ENCODE measurements at places on chromosomes 5 and 9.
A peak's percentile ranks its signal among the peaks of the same experiment; 100 is the strongest.

DNA sequence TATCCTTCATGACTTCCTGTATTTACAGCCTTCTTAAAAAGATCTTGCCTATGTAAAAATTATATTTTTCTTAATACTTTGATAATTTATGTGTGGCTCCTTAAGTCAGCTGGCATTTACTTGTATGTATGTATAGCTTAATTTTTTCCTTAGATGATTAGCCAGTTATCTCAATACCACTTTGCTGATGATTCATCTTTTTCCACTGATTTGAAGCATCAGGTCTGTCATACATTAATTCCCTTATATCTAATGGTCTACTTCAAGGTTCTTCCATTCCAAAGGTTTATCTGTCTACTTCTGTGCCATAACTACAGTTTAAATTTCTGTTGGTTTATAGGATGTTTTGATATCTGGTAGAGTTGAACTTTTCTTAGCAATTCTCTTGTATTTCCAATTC is 44.9 kb upstream of the MTMR12 start:
- no peak for ATAC-seq

GRCh38 chr5:181131514-181131913 is 545 bp upstream of the OR2V1 start:
- no peak for ATAC-seq

DNA sequence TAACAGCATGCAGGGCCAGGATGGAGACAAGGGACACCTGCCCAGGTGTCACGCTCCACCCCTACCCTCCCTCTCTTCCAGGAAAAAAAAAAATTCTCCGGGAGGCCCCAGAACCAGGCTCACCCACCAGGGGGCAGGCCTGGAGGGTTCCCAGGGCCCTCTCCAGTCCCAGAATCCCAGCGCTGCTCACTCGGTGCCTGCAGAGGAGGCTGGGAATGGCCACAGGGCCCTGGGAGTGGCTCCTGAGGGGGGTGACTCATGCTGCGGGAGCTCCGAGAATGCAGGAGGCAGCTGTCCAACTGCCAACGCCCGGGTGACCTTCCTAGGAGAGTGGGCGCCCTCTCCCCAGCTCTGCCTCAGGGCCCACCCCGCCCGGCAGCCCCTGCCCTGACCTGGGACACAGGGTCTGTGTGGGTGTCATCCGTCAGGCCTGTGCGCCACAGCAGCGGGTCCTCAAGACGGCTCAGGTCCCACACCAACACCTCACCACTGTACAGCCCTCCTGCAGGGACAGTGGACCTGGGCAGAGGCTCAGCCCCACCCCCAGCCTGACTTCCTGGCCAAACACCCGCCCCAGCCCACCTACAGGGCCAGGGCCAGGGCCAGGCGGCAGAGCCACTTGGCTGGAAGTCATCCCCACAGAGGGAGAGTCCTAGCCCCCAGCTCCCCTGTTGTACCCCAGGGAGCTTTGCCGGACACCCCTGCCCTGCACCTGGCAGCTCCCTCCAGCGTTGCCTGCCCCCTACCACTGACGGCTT is 21.2 kb downstream of the DYNC2I2 start:
- ATAC-seq: peak; percentile 3

- no peak for ATAC-seq
These were observed 1669.6 kb downstream of the MAT2B start for GRCh38 chr5:165175041-165175440.

- no peak for ATAC-seq
These were observed 275.2 kb downstream of the SMARCA2 start for GRCh38 chr9:2290382-2290781.

GRCh38 chr5:128432913-128433440 is 105.1 kb downstream of the FBN2 start:
- ATAC-seq: no peak

- ATAC-seq: no peak
These were observed 1209.3 kb upstream of the C9orf72 start for GRCh38 chr9:28782630-28783029.

DNA sequence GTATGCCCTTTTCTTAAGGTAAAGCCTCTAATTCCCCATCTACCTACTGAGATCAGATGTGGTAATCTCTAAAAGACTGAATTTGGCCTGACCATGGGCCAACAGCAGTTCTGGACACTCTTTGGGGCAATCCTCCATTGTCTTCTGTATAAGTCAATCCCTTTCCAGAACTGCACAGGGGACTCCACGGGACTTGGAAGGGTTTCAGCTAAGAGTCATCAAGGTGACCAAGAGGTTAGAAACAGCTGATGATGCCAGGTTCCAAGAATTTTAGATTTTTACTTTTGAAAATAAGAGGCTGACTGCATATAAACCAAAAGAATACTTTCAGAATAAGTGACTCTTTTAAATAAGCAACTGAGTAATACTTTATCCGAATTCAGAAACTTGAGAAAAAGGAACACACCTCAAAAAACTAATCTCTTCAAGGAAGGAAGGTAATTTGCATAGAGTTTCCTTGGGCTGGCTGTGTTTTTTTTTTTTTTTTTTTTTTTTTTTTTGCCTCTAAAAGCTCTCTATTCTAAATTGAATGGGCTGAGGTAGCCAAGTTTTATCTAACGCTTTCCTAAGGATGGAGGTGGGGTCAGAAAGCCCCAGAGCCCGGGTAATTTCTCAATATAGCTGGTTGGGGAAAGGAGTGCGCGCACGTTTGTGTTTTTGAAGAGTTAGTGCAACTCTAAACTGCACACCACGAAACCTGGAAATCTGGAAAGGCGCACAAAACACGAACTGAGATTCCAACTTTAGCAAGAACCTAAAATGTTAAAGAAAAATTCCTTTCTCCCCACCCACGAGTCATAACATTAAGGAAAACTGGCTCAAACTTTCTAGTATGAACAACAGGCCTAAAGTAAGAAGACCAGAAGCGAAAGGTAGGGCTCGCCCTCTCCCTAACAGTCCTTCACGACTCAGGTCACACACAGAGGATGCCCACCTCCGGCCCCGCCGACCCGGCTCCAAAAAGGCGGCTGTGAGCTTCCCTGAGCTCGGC is 1.3 kb downstream of the VCP start:
- ATAC-seq: no peak

DNA sequence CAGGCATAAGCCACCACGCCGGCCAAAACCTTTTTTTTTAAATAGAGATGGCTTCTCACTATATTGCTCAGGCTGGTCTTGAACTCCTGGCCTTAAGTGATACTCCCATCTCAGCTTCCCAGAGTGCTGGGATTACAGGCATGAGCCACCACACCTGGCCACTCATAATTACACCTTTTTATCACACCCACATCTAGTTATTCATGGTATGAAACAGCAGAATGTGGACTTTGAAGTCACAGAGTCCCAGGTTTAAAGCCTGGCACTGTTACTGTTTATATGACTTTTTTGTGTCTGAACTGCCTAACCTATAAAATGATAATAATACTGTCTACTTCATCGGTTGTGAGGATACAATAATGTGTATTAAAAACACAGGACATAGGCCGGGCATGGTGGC is 23.1 kb downstream of the ZNF346 start:
- ATAC-seq: no peak

GRCh38 chr5:54672871-54673270 is 155.3 kb downstream of the SNX18 start:
- no peak for ATAC-seq

DNA sequence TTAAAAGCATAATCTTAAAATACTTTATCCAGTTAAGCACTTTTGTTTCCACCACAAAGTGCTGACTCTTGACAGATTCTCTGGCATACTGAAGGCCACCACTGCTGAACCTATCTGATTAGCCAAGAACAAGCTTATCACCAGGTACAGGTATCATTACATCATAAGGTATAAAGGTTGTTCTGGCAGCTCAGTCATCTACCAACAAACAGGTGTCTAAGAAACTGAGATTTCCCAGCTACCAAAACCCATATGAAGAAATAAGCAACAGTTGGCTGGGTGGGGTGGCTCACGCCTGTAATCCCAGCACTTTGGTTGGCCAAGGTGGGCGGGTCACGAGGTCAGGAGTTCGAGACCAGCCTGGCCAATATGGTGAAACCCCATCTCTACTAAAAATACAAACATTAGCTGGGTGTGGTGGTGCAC is 5.0 kb downstream of the MTMR12 start:
- no peak for ATAC-seq

- no peak for ATAC-seq
These were observed 247.7 kb downstream of the ENC1 start for GRCh38 chr5:74392711-74393351.

DNA sequence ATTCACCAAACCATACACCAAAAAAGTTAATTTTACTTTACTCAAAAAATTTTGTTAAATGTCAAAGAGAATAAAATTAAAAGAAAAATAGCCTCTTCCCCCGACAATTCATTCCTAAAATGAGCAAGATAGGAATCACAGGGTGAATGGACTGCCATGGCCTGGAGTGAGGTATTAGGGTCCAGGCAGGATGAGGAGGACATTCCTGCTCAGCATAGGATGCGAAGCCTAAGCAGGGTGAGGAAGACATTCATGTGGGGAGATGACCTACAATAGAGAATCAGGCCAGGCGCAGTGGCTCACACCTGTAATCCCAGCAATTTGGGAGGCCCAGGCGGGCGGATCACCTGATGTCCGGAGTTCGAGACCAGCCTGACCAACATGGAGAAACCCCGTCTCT is 8.4 kb downstream of the NUDCD2 start:
- no peak for ATAC-seq
